ENCODE measurements at places on chromosomes 16 and 17.

DNA sequence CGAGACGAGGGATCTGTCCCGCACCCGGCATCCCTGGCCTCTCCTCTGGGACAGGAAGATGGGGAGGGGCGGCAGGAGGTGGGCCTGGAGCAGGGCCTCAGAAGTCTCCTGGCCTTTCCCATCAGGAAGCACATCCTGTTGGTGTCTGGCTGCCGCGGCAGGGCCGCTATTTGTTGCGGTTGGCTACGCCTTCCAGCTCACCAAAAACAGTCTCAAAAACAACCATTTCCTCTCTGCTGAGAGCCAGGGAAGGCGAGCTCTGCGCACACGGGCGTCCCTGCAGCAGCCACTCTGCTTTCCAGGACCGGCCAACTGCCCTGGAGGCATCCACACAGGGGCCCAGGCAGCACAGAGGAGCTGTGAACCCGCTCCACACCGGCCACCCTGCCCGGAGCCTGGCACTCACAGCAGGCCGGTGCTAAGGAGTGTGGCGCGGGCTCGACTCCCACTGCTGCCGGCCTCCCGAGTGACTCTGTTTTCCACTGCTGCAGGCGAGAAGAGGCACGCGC is at the start of gene TMEM204:
TMEM204 (plus strand) TSS at position 224 of the 509 bp plus-strand sequence. CDS start 610 bp downstream, outside the sequence.
- no peak for DNase-seq

- DNase-seq = no peak
These were observed 175.6 kb downstream of the SOX9 start for GRCh38 chr17:72296456-72296855.

- no peak for DNase-seq
These were observed 182.8 kb downstream of the SEC14L1 start for GRCh38 chr17:77323413-77324171.

DNA sequence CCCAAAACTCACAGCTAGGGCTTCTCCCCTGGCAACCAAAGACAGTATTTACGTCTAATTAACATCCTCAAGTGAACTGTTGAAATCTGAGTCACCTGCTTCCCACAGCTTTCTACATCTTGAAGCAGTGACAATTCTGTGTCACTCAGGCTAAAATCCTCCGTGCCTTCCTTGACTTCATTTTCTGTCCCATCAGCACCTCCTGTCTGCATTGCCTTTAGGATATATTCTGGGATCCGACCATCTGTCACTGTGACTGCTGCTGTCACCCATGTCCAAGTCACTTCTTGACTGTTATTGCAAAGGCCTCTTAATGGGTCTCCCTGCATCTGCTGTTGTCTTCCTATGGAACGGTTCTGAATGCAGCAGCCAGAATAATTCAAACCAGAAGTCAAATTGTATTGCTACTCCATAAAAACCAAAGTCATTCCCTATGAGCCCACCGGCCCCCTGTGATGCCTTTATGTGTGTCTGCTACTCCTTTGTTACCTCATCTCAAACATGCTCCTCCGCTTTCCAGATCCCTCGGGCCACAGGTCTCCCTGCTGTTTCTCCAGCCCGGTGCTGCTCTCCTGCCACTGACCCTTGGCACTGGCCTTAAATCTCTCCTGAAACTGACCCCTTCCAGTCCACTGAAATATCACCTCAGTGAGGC is 56.9 kb downstream of the WWP2 start:
- DNase-seq = no peak

DNA sequence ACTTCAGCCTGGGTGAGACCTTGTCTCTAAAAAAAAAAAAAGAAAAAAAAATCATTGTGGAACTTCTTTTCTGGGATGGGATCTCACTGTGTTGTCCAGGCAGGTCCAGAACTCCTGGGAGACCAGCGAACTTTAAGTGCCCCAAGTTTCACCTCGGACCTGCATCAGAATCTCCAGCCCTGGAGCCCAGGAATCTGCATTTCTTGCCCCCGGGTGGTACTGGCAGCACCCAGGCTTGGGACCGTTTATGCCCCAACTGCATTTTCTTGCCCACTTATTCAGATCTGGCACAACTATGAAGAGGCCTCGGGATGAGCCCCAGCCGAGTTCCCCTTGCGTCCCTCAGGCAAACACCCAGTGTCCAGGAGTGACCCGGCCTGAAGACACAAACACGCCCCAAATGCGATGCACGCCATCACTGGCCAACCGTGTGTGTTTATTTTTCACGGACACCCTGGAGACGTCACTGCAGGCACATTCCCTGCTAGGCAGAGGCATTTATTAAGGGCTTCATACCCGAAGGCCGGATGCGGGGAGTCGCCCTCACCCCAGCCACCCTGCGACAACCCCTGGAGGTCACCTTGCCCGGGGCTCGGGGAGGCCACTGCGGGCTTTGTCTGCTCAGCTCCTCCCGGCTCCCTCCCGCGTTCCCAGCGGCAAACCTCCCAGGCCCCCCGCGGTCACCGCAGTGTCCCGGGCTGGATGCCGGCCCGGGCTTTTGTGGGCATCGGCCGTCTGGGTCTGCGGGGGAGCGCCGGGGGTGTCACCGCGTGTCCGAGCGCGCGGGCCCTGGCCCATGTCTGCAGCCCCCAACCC is 684 bp upstream of the SPIRE2 start:
- peak; percentile 15 for DNase-seq

DNA sequence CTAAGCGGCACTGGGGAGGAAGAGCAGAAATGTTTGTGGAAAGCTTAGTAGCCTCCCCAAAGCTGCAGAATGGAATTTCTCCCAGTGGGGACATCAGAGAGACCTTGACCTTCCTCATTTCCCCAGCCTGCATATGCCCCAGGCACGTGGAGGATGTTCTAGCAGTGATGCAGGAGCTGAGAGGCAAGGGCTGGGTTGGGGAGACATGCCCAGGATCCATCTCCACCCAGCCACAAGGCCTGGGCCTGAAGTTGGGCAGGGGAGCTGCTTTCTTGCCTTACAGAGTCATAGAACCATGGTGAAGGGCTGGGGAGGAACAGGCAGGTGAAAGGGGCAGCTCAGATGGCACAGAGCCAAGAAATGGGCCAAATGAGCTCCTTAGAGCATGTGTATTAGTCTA is 104.0 kb downstream of the TMEM132E start:
- DNase-seq = no peak

GRCh38 chr17:78919861-78920450 is 5.2 kb downstream of the TIMP2 start:
- no peak for DNase-seq

DNA sequence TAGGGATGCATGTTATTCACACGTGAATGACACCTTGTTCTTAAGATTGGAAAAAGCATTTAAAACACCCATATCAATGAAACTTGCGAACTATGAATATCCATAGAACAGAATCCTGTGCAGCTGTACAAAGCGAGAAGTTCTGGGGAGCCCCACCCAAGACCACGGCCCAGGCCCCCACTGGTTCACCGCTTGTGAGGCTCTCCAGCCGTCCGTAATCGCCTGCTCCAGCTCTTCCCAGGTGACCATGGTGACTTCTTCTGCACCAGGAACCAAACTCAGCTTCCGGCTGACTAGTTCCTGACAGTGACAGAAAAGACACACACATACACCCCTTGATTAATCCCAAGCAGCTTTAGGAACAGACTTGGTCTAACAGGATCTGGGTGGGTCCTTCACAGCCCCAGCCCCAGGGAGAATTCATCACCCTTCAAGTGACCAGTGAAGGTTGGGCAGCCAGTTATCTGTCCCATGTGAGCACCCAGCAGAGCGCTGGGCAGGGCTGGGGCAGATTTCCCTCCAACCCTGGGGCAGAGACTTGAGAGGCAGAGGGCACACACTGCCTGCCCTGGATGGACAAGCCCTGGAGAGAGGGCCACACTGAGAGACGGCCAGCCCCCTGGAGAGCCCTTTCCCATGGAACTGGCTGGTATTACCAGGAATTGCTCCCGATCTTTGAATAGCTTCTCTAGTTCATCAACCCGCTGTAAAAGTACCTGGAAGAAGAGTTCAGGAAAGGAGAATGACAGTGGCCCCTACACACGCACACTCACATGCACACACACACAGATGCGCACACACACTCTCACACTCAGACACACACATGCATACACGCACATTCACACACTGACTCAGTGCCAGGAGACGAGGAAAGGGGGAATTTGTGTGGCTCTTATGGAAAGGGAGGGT is 3.6 kb downstream of the QRICH2 start:
- DNase-seq = no peak

DNA sequence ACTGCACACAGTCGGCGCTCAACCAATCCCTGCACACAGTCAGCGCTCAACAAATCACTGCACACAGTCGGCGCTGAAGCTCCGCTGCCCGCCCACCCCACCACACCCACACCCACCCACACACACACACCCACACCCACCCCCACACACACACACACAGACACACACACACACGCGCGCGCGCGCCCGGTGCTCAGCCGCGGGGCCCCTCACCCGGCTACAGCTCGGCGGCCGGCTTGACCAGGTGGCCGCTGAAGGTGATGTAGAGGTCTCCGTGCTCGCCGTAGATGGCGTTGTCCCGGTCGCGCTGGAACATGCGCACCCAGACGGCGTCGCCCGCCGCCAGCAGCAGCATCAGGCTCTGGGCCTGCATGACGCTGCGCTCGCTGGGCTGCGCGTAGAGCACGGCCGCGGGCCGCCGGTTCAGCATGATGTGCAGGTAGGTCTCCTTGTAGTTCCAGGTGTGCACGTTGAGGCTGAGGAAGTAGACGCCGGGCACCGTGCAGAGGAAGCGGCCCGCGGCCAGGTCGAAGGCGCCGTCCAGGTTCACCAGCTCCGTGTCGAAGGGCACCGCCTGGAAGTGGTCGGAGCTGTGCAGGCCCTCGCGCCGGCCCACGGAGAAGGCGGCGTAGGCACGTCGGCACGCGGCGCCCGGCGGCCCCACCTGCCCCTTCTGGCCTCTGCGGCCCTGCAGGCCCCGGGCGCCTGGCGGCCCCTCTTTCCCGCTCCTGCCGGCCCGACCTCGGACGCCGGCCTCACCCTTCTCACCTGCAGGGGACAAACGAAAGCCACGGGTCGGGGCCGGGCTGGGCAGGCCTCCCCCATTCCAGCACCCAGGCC is 2.5 kb downstream of the C1QTNF8 start:
- DNase-seq = no peak

DNA sequence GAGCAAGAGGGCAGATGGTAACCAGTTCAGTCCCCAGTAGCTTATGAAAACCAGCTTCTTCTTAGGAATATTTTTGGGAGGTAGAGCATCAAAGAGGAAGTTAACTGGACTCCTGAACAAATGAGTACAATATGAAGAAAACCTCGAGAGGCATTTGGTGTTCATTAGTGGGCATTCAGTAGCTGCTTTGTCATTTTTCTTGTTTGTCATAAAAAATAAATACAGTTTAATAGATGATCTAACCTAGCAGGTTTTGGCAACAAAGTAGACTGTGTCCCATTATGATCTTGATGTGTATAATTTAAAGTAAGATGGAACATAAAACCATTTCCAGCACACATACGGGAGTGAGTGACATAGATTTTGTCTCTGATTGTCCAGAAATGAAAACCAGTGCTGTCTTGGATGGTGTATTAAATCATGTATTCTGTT is 173.1 kb downstream of the HS3ST3A1 start:
- no peak for DNase-seq

GRCh38 chr17:78058001-78058400 is 70.6 kb downstream of the TMC6 start:
- DNase-seq = no peak

GRCh38 chr17:83069931-83070742 is 9.3 kb upstream of the METRNL start:
- no peak for DNase-seq

- DNase-seq = no peak
These were observed 969.7 kb downstream of the CDH11 start for GRCh38 chr16:64151990-64152767.

DNA sequence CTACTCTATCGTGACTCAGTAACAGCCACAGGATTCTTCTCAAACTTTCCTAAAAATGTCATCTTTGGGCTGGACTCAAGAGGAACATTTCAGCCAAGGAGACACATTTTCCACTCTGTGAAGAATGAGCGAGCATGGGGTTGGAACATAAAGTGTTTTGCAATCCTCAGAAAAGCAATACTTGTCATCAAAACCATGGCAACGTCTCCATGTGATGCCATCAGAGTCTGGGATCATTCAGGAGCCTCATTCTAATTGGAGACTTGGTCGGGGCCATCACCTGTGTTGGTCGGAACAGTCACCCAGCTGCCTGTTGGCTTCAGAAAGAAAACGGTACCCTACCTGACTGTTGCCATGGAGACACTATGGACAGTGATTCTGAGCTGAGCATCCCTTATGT is 25.5 kb downstream of the MYOCD start:
- no peak for DNase-seq

GRCh38 chr17:82296511-82297279 is 20.7 kb downstream of the CD7 start:
- no peak for DNase-seq

DNA sequence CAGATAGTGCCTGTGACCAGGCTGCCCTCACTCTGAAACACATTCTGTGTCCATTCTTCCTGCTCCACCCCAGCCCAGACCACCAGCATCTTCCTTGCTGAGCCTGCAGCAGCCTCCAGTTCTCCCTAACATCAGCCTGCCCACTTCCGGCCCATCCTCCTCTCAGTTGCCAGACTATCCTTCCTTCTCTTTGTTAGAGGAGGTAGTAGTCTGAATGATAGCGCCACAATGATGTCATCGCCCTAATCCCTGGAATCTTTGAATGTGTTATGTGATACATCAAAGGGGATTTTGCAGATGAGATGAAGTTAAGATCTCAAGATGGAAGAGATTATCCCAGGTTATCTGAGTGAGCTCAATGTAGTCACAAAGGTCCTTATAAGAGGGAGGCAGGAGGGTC is 3.2 kb upstream of the ZDHHC1 start:
- no peak for DNase-seq

GRCh38 chr17:75269844-75270217 is 1.2 kb downstream of the MIF4GD start:
- DNase-seq = no peak

DNA sequence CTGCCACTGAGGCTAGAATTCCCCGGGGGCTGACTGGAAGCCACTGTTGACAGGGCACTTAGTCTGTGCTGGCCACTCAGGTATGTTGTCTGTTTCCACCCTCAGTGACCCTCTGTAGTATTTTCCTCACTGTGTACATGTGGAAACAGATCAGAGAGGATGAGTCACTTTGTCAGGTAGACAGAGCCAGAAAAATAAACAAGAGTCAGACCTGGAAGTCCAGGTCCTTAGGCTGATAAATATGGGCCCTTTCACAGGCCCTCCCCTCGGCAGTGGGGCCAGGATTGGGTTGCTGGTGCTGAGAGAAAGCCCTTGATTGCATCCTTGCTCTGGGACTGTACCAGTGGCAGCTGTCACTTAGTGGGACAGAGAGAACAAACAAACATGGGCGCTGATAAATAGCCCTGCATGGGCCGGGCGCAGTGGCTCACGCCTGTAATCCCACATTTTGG is 21.3 kb downstream of the PGS1 start:
- no peak for DNase-seq

GRCh38 chr16:48274476-48274875 is 27.1 kb upstream of the ABCC11 start:
- DNase-seq = no peak

DNA sequence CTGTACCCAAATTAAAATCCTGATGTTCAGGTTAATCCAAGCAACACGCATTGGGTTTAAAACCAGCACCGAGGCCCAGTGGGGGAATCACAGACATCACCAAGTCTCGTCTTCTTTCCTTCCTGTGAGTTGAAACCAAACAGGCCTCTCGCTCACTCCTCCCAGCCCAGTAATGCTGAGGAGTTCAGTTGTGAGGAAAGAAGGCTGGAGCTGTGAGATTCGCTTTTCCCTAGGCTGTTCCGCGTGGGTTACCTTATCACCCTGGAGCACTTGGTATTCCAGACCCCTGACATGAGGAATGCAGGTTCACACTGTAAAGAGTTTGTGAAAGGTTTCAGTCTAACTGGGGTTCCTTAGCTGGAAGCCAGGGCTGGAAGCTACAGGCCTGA is 20.8 kb downstream of the CIBAR2 start:
- DNase-seq = peak; percentile 22
